ENCODE measurements at places on chromosomes 11 and 22.

GRCh38 chr11:118427707-118428106, 8.6 kb upstream of the KMT2A start:
- DNase-seq = no peak

GRCh38 chr11:97361812-97362378, 972.1 kb downstream of the JRKL start:
- no peak for DNase-seq

DNA sequence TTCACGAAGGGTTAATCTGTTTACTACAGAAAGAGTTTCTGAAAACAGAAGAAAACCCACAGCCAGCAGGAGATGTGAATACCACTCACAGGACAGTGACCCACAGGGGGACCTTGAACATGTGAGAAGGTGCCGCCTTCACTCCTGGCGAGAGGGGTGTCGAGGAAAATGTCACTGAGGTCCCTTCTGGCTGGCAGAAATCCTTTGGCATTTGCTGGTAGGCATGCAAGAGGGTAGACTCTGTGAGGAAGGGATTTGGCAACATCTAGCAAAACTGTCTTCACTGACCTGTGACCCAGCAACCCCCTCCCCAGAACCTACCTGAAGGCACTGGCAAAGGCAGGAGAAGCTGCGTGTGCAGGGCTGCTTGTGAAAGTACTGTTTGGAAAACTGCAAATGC, 8.6 kb downstream of the KCNQ1 start:
- DNase-seq = no peak

GRCh38 chr11:2836315-2837095, 49.1 kb downstream of the CDKN1C start:
- no peak for DNase-seq

- no peak for DNase-seq
Observed at GRCh38 chr22:49479566-49479965, 348.1 kb downstream of the BRD1 start.

- DNase-seq = no peak
Observed at GRCh38 chr11:105667441-105667840, 57.6 kb downstream of the GRIA4 start.

DNA sequence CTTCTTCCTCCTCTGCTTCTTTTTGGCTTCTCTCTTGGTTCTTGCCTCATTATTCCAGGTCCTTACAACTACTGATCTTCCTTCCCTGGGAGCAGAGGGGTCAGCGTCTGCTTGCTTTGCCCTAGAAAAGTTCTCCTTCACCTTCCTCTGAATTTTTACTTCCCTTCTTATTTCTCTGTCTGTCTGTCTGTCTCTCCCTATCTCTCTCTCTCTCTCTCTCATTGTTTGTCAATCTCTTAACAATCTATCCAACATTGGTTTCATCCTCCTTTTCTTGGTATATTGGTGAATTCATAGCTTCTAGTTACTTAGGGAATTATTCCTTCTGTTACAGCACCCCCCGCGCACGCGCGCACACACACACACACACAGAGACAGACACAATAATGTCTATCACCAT, 559.1 kb downstream of the MN1 start:
- no peak for DNase-seq

DNA sequence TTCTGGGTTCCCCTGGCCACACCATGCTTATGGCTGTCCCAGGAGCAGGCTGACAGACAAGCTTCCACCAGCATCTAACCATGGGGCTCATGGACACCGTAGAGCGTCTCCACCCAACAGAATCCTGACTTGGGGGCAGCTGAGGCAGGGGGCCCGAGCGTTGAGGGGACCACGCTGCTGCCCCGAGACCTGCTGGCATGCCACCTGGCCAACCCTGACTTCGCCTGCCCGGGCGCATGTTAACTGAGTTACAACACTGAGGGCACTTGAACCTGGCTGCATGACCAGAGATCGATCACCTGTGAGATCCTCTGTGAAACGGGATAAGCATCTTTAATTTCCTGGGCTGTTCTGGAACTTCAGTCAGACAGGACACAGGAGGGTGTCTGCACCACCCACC, 13.7 kb downstream of the PPM1F start:
- peak; percentile 74 for DNase-seq

Data from left lobe of liver (tissue), 2 donors.